ENCODE measurements at places on chromosomes 2 and 18. TPM values are rescaled to one million over a fixed set of nuclear protein-coding genes. Genes with fewer than 3 reads are reported as not detected.

TTR gene
- not detected for total RNA-seq

KDSR gene
- total RNA-seq: 53.4 TPM

BIN1 gene
- total RNA-seq: 102 TPM

SERPINB3 gene
- total RNA-seq: not detected

LINC00305 gene
- total RNA-seq: not detected

LAPTM4A gene
- total RNA-seq: 16.1 TPM

GKN1 gene
- total RNA-seq: not detected

GRCh38 chr18:13454363-13455150 lies 236.0 kb downstream of the LDLRAD4 start:
- H3K4me3 ChIP-seq: no peak overlapping the region
- no peaks in the 10 kb centered on the region for H3K36me3 ChIP-seq
- DNase-seq: no peak
- H3K27me3 ChIP-seq: no peaks in the 10 kb centered on the region
- no peak overlapping the region for H3K27ac ChIP-seq
- H3K4me1 ChIP-seq: peaks cover 39% of the 10 kb centered on the region

DNA sequence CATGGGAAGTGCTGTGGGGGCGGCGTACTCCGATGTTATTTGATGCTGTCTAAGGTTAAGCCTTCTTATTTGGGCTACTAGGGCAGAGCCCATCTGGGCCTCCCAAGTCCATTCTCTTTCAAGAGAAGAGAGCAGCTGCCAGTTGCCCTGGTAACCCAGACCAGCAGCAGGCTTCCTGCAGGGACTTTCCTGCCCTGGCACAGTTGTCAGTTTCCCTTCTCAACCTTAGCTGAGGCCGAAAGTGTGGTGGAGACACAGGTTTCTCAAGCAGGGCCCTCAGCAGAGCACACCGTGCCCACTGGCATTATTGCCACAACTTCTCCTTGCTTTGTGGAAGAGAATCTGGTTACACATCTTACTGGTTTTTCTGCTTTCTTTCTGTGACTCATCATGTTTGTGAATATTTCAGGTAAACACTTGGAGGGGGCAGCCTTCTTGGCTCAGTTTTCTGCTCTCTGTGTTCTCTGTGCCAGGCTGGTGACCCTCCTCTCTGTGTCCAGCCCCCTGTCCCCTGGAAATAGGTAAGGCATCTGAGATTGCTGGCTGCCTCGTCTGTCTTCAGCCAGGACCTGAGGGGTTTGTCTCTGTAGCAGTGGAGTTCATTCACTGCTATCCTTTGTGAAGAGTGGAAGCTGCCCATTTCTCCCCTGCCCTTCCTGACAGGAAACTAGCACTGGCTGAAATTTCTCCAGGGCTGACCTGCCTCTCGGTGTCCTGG lies 111.0 kb downstream of the B3GNT2 start:
- peaks cover 2% of the 10 kb centered on the region for H3K27me3 ChIP-seq
- H3K4me3 ChIP-seq: peak overlapping the region; percentile 66
- DNase-seq: peak; percentile 84
- peak overlapping the region; percentile 98 for H3K27ac ChIP-seq

DNA sequence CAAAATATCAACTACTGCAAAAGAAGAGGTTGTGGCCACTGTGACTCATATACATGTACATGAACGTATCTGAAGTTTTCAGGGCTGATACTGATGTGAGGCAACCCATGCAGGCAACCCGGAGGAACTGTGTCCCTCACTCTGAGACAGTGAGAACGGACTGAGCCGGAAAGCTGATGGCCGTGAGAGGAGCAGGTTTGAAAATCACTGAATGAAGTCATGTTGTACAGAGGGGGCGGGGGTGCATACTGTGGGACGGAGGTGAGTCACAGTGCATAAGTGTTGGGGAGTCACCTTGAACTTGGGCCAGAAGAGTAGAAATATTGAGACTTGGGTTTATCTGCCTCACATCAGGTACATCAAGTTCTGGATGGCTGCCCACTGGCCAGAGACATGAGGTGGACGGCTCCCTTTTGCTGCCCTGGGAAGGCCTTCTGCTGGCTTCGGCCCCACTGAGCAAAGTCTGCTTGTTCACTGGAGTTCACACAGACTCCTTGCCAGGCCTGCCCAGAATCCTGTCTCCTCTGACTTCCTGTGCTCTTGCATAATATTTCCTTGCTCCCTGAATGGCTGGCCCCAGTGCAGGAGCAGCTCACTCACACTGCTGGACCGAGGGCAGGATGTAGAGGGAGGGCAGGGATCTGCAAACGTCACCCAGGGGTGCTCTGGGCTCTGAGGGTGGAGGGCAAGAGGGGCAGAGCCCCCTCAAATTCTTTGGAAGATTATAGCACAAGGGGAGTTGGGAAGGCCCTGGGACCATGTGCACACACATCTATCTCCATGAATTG lies 18.1 kb downstream of the EPAS1 start:
- no peak overlapping the region for H3K4me3 ChIP-seq
- DNase-seq: peak; percentile 35
- no peak overlapping the region for H3K27ac ChIP-seq
- H3K27me3 ChIP-seq: peaks cover 3% of the 10 kb centered on the region

GRCh38 chr2:61426267-61426897 lies 44.5 kb downstream of the USP34 start:
- peak overlapping the region; percentile 89 for H3K27ac ChIP-seq
- H3K4me3 ChIP-seq: no peak overlapping the region
- H3K36me3 ChIP-seq: peaks cover 2% of the 10 kb centered on the region
- peaks cover 61% of the 10 kb centered on the region for H3K4me1 ChIP-seq
- no peaks in the 10 kb centered on the region for H3K27me3 ChIP-seq
- peak; percentile 85 for DNase-seq

GRCh38 chr2:210577263-210578071 lies 21.1 kb downstream of the CPS1 start:
- H3K36me3 ChIP-seq: no peaks in the 10 kb centered on the region
- no peak overlapping the region for H3K27ac ChIP-seq
- H3K27me3 ChIP-seq: peaks cover 3% of the 10 kb centered on the region
- H3K4me3 ChIP-seq: no peak overlapping the region

DNA sequence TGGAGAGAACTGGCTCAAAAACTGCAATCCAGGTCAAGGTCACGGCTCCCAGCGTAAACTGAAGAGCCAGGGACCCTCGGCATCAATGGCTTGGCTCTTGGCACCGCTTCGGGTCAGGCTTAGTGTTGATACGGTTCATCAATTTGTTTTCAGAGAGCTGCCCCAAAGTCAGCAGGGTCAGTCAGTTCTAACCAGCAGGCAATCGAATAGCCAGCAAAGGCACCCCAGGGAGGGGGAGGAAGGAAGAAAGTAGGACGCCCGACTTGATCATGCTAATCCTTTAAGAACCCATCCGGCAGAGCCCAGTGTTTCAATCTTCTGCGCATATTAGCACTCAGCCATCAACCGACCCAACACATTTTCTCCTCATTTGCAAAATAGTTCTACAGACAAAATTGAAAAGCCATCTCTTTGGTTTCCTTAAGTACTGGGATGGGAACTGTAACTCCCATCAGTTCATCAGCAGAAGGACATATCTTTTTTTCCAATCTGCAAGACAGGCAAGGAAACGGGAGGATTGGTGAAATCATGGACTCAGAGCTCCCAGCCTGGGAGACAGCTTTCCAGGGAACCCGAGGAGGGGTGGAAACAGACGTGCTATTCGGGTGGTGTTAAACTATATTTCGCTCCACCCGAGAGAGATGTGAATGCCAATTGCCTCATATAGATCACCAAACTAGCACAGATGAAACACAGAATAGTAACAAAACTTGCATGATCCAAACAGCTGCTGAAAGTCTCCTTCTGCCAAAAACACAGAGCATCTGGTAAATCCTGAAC lies 40.7 kb upstream of the CABLES1 start:
- no peak overlapping the region for H3K4me3 ChIP-seq
- DNase-seq: no peak
- H3K36me3 ChIP-seq: no peaks in the 10 kb centered on the region
- H3K4me1 ChIP-seq: peaks cover 5% of the 10 kb centered on the region
- H3K27ac ChIP-seq: no peak overlapping the region

DNA sequence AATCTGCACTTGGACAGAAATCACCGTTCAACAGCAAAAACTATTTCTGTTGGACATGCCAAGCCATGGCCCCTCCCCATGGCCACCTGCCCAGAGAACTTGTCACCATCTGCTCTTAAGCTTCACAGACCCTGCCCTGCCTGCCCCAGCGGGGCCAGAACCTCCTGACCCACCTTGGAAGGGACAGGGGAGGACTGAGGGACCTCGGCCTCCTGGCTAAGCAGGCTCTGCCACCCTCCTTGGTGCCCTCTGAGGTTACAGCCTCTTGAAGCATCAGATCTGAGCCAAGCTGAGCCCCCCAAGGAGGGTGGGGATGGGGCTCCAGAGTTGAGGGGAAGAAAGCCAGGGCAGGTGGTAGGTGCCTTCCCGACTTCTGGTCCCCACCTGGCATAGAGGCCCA lies 6.5 kb downstream of the TEX261 start:
- H3K4me1 ChIP-seq: peaks cover 20% of the 10 kb centered on the region
- no peak for DNase-seq
- H3K27ac ChIP-seq: no peak overlapping the region
- peaks cover 42% of the 10 kb centered on the region for H3K36me3 ChIP-seq

GRCh38 chr2:189576396-189576795 lies 4.2 kb downstream of the SLC40A1 start:
- H3K4me3 ChIP-seq: no peak overlapping the region
- peaks cover 5% of the 10 kb centered on the region for H3K27me3 ChIP-seq
- peaks cover 13% of the 10 kb centered on the region for H3K4me1 ChIP-seq
- H3K27ac ChIP-seq: no peak overlapping the region

- H3K4me1 ChIP-seq: peaks cover 19% of the 10 kb centered on the region
- H3K27me3 ChIP-seq: no peaks in the 10 kb centered on the region
- H3K27ac ChIP-seq: peak overlapping the region; percentile 23
- H3K36me3 ChIP-seq: peaks cover 81% of the 10 kb centered on the region
- no peak for DNase-seq
- no peak overlapping the region for H3K4me3 ChIP-seq
Observed at GRCh38 chr18:9233771-9234440, 97.3 kb downstream of the ANKRD12 start.

DNA sequence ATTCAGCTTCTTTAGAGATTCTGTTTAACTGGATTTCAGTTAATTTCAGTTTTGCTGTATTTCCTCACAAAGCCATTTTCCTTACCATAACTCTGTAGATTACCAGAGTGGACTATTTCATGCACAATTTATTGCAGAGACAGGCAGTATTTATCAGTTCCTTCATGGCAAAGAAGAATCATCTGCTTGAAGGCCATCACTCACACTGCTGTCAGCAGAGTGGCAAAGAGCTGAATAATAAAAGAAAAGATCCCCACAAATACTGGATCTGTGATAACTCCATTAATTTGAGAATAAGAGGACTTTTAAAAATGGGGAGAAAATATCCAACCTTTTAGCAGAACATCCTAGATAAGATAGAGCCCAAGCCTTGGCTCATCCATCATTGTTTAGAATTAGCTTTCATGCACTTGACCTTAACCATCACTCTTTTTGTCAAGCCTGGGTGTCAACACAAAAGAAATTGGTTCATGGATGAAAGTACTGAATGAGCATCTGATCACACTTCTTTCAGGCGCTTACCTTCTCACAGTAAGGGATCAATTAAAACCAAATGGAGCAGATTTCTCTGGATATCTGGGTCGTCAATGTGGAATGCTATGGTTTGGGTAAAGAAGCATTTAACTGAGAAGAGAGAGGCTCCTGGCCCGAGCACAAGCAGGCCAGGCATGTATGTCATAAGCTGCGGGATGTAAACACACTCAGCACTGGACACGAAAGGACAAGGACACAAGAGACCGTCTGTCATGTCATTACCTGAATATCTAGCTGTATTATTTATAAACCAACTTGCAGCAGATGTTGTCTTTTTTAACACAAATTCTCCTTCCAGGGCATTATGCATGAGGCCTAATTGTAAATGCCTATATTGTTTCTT lies 376.2 kb downstream of the ZNF521 start:
- no peaks in the 10 kb centered on the region for H3K27me3 ChIP-seq
- H3K4me3 ChIP-seq: no peak overlapping the region
- H3K4me1 ChIP-seq: no peaks in the 10 kb centered on the region
- DNase-seq: no peak

- H3K4me1 ChIP-seq: no peaks in the 10 kb centered on the region
- no peak overlapping the region for H3K4me3 ChIP-seq
- H3K27me3 ChIP-seq: peaks cover 1% of the 10 kb centered on the region
- H3K36me3 ChIP-seq: no peaks in the 10 kb centered on the region
Observed at GRCh38 chr18:12621742-12622306, 36.1 kb downstream of the SPIRE1 start.

- H3K36me3 ChIP-seq: no peaks in the 10 kb centered on the region
- H3K4me3 ChIP-seq: no peak overlapping the region
- H3K27ac ChIP-seq: no peak overlapping the region
- no peaks in the 10 kb centered on the region for H3K27me3 ChIP-seq
- DNase-seq: no peak
Observed at GRCh38 chr18:66761166-66761565, 157.3 kb upstream of the CDH19 start.

DNA sequence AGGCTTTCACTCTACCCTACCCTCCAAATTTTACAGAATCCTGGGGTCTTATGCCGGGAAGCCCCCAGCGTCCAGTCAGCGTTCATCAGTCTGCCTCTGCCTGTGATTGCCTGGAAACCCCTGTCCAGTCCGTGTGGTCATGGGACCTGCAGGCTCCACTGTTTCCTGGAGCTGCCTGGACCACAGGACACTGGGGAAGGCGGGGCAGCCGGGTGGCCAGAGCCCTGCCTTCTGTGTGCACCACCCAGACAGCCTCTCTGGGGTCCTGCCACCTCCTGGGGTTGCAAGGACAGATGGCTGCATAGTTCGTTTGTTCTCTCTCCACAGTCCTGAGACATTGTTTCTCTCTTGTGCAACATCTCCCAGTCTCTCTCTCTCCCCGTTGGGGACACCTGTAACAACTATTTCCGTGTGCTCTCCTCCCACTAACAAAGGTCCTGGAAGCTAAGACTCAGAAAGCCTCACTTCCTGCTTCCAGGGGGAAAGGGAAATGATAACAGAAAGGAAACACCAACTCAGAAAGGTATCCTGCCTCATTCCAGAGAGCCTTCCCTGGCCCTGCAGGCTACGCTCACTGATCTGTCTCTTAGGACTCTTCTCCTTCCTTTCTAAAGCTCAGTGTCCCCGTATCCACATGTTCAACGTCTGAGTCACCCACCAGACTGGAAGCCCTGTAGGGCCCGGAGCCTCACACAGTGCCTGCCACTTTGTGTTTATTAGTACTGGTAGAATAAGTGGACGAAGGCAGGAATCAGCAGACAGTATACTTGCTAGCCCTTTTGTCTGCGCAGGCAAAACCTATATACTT lies 192.8 kb upstream of the RAB12 start:
- no peaks in the 10 kb centered on the region for H3K4me1 ChIP-seq
- no peak for DNase-seq
- H3K27ac ChIP-seq: no peak overlapping the region
- no peak overlapping the region for H3K4me3 ChIP-seq
- no peaks in the 10 kb centered on the region for H3K36me3 ChIP-seq

GRCh38 chr2:42941633-42942176 lies 149.3 kb upstream of the HAAO start:
- no peak overlapping the region for H3K27ac ChIP-seq
- no peaks in the 10 kb centered on the region for H3K36me3 ChIP-seq
- H3K27me3 ChIP-seq: no peaks in the 10 kb centered on the region
- H3K4me1 ChIP-seq: no peaks in the 10 kb centered on the region
- DNase-seq: no peak
